ENCODE measurements at places on chromosomes 4 and X. TPM values are rescaled to one million over a fixed set of nuclear protein-coding genes. Genes with fewer than 3 reads are reported as not detected.

Gene BMP15
- total RNA-seq = not detected

Gene SPP1
- total RNA-seq = 26.5 TPM

Gene HTRA3
- total RNA-seq = 2.9 TPM

Gene ZMAT1
- total RNA-seq = 0.94 TPM

Gene GAB3
- total RNA-seq = 1.2 TPM

Gene NSUN7
- total RNA-seq = 26.3 TPM

Gene GPR82
- total RNA-seq = not detected

Gene ITM2A
- total RNA-seq = 35.7 TPM

Gene SLC10A4
- total RNA-seq = 3.6 TPM

Gene GPAT3
- 1.8 TPM for total RNA-seq

Gene RIBC1
- total RNA-seq = 0.97 TPM

Gene AKAP14
- 1.3 TPM for total RNA-seq

Gene GLUD2
- 0.26 TPM for total RNA-seq

Gene TNMD
- 2.1 TPM for total RNA-seq

Gene TKTL2
- total RNA-seq = not detected

Gene ZNF711
- 15.5 TPM for total RNA-seq

Gene APEX2
- total RNA-seq = 18.9 TPM

Gene IL1RAPL2
- total RNA-seq = 1.3 TPM

Gene HTATSF1
- total RNA-seq = 46.4 TPM

Gene SLC25A5
- 512 TPM for total RNA-seq

Gene PALLD
- 26.7 TPM for total RNA-seq

Gene TACC3
- 147 TPM for total RNA-seq

Gene GCNA
- 0.95 TPM for total RNA-seq

Gene SMIM10
- 2.3 TPM for total RNA-seq

Gene ZNF157
- total RNA-seq = 2.2 TPM

Gene GABRG1
- total RNA-seq = 0.36 TPM

Gene HTN1
- total RNA-seq = not detected

Gene IBSP
- 0.21 TPM for total RNA-seq

Gene UGT2B10
- total RNA-seq = not detected

Gene MTNR1A
- 0.50 TPM for total RNA-seq

Gene XG
- 0.78 TPM for total RNA-seq

Gene CT45A1
- not detected for total RNA-seq

Gene NDST4
- total RNA-seq = not detected

Gene ARSD
- total RNA-seq = 3.2 TPM

Gene RNF212
- total RNA-seq = 3.4 TPM

Gene IL15
- 0.61 TPM for total RNA-seq

Gene ITIH6
- not detected for total RNA-seq

Gene SLC9B1
- not detected for total RNA-seq

Measured in H1 (cell line).